Pons (tissue), 1 donor: ENCODE measurements at places on chromosomes 7 and 10.

DNA sequence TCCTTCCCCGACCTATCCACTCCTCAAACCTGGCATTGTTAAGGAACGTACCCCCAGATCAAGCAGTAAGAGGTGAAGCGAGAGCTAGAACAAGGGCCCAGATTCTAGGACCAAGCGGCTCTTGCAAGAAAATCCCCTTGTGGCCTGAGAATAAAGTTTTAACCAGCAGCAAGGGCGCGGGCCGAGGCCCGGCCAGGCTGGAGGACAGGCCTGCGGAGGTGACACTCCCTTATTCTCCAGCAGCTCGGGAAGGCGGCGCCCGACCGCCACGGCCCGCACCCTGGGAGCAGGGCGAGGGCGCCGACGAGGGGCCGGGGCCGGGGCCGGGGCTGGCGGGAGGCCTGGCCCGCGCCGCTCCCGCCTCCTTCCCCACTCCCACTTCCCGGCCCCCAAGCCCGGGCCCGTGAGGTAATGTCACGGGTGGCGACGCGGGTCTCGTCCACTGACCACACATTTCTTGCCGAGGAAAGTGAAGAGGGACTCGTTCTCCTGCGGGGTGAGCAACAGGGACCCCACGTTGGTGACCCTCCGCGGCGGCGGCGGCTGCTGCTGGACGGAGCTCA lies 551 bp downstream of the WASL start:
- DNase-seq, result peak; percentile 22

GRCh38 chr10:102975483-102976379 lies 57.6 kb downstream of the CNNM2 start:
- DNase-seq, result no peak

DNA sequence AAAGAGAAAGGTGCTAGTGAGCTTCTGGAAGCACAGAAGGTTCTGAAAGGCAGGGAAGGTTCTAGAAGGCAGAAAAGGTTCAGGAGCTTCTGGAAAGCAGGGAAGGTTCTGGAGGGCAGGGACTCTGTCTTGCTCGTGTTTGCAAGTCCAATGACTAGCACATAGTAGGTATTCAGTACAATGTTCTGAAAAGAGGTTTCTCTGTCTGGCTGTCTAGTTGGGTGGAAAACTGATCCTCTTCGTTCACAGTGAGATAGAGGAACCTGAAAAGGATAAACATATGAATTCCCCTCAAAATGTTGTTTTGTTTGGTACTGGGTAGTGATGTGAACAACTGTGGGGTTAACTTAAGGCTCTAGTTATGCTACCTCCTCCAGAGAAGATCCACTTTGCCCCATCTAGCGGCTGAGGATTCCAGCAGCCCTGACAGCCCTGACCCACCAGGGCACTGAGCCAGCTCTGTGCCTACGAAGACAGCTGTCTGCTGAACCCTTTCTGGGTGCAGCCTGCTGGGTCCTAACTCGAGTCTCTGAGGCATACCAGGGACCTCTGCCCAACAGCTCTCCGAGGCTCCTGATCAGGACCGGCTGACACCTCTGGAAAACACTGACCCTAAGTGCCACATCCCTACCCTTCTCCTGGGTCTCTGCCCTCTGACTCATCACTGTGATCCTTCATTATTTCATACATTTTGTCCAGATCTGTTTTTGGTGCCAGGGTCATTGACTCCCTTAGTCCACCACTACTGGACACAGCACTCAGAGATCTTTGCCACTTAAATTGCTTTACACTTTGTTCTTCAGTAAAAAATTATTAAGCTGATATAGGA lies 15.4 kb downstream of the PTPRN2 start:
- no peak for DNase-seq

GRCh38 chr7:39375047-39375873 lies 190.9 kb upstream of the YAE1 start:
- DNase-seq, result no peak

GRCh38 chr7:51456431-51457060 lies 139.9 kb upstream of the COBL start:
- DNase-seq, result no peak

DNA sequence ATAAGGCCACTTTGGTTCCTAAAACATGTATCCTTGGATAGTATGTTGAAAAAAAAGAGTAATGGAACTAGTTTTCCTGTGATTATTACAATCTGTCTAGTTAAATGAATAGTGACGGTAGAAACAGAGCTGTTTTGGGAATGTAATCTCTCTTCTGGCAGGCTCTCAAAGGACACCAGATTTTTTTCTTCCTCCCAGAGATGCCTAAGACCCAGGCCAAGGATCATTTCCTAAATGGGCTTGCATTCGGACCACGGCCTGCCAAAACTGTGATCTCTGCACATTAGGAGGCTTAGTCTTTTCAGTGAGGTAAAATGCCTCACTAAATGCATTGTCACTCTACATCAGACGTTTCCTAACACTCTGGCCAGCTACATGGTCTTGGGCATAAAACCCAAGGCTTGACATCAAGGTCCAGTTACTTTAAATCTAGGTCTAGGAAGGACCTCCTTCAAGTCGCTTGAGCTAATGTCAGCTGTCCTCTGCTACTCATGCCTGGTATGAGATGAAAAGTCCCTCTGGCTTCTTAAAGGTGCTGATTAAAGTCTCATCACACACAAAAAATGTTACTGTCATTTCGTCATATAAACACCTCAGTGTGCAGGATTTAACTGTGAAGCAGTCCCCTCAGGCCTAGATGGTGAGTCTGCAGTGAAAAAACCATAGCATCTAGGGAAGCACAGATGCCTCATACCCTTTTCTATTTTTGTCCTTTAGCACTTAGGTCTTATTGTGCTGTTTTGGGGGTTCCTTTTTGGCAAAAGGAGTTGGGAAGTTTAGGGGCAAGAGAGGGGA lies 47.7 kb downstream of the DLD start:
- DNase-seq, result no peak

DNA sequence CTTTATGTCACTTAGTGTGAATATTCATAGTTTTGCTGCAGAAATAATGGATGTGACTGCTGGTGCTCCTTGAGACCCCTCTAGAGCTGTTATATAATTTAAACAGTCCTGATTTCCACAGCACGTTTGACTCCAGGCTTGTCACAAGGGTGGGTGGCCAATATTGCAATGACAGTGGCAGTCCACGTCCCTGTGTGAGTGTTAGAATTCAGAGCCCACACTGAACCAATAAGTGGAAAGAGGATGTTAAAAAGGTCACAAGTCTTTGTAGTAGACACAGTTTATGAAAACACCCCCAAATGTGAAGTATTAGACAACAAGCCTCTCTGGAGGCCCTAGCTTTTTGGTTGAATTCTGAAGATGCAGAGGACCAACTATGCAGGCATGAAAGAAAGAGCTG lies 2.0 kb downstream of the PPP1R17 start:
- DNase-seq, result no peak

- DNase-seq, result no peak
Observed at GRCh38 chr10:100004805-100005510, 4.8 kb downstream of the DNMBP start.

GRCh38 chr10:24046060-24046459 lies 162.9 kb upstream of the KIAA1217 start:
- no peak for DNase-seq

DNA sequence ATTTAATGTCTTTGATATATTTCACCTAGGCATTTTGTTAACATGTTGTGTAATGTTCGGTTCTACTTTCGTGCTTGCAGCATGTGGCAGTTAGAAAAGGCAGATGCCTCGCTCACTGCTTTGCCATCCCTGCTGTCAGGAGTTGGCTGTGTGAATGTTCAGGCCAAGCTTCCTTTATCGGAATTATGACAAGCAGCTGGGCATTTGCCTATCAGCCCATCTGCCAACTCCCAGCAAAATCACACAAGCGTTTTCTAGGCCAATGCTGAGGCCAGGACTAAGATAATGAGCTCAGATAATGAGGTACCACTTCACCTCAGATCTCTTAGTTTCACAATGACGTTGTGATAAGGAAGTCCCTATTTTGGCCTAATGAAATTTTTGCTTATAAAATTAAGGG lies 212.7 kb upstream of the FAM3C start:
- DNase-seq, result no peak

GRCh38 chr7:56028942-56029630 lies 22.2 kb downstream of the PSPH start:
- no peak for DNase-seq
